Hypothalamus (tissue), 51 donors: ENCODE measurements at places on chromosomes 16 and 17.
A peak's percentile ranks its signal among the peaks of the same experiment; 100 is the strongest.

DNA sequence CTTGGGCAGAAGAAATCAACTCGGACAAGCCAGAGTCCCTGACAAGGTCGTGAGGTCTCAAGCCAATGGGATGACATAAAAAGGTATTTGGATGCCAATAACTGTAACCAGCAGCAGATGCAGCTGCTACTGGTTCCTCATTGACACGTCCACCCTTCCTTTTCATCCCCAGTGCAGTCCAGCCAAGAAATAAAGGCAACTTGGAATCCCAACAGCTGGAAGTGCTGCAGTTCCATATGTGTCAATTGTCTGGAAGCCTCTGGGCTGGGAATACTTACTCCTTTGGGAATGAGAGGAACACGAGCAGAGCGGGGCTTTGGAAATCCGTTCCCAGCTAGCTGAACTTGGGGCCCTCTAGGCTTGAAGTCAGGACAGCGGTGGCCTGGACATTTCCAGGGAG is 360.4 kb upstream of the ZFHX3 start:
- DNase-seq: no peak

GRCh38 chr16:21645261-21645721 is 7.1 kb downstream of the IGSF6 start:
- DNase-seq: no peak

DNA sequence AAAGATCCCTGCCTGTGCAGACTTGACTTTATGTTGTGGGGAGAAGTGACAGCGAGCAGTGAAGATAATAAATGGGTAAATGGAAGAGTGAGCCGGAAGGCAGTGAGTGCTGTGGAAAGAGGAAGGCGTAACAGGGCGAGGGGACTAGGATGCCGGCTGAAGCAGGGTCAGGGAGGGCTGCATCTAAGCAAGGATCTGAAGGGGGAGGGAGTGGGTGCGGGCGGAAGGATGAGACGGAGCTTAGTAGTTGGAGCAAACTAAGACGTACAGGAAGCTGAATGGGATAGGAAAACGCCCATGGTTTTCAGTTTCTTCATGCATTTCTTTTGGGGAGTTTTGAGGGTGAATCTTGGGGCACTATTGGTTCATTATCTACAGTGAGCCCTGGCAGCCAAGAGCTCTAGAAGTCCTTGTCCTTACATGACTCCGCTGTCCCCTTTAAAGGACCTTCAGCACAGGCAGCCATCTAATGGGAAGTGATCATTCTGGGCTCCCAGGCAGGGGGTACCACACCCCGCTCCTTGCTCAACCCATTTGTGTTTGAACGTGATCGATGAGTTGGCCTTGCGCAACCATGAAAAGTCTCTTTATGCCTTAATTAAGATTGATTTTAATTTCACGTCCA is 10.4 kb upstream of the NAT9 start:
- no peak for DNase-seq

- no peak for DNase-seq
Measured at GRCh38 chr16:9846362-9847099, 335.7 kb downstream of the GRIN2A start.

DNA sequence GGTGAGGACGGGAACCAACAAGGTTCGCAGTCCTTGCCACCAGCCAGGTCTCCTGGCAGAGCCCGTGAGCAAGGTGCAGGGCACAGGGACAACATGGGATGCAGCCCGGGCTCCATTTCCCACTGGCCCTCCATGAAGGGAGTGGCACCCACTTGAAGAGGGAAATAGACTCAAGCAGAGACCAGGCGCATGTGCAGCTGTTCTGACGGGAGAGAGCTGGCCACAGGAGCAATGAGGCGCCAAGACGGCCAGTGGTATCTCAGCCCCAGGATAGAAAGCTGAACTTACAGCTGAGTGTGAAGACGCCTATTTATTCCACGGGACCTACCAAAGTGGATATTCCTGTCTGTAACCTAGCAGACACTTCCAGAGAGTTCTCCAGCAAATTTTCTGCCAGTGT is 8.2 kb upstream of the FOXJ1 start:
- DNase-seq: no peak

- DNase-seq: no peak
Measured at GRCh38 chr16:12417030-12417814, 386.5 kb downstream of the CPPED1 start.

DNA sequence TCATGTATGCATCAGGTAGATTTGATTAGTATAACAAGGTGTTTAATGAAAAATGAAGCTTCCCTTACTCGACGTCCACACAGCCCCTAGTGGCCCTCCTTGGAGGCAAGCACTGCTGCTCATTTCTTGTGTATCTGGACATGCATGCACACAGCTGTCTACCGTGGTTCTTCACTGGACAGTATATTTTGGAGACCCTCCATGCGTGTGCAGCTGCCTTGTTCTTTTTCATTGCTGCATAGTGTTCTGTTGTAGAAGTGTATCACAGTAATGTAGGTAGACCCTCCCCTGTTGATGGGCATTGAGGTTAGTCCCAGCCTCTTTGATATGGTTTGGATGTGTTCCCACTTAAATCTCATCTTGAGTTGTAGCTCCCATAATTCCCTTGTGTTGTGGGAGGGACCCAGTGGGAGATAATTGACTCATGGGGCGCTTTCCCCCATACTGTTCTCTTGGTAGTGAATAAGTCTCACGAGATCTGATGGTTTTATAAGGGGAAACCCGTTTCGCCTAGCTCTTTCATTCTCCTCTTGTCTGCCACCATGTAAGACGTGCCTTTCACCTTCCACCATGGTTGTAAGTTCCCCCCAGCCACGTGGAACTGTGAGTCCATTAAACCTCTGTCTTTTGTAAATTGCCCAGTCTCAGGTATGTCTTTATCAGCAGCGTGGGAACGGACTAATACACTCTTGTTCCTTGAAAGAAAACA is 6.3 kb downstream of the CMIP start:
- no peak for DNase-seq

DNA sequence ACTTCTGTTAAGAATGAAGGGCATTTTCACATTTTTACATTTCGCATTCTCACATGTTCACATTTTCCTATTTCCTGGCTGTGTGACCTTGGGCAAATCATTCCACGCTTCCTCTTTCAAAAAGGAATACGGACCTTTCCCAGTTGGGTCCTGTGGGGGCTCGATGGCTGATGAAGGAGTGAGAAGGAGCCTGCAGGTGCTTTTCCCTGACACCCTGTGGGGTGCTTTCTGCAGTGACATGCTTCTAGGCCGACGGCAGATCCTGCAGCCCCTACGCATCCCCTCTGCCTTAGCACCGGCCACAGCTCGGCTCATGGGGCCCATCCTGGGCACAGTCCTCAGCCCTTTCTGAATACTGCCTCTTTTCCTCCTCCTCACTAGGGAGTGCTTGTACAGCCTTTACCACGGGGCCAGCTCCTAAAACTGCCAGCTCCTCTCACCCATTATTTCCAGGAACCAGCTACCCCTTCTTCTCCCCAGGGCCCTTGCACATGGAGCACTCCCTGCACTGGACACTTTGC is 91.0 kb downstream of the FOXL1 start:
- DNase-seq: no peak

DNA sequence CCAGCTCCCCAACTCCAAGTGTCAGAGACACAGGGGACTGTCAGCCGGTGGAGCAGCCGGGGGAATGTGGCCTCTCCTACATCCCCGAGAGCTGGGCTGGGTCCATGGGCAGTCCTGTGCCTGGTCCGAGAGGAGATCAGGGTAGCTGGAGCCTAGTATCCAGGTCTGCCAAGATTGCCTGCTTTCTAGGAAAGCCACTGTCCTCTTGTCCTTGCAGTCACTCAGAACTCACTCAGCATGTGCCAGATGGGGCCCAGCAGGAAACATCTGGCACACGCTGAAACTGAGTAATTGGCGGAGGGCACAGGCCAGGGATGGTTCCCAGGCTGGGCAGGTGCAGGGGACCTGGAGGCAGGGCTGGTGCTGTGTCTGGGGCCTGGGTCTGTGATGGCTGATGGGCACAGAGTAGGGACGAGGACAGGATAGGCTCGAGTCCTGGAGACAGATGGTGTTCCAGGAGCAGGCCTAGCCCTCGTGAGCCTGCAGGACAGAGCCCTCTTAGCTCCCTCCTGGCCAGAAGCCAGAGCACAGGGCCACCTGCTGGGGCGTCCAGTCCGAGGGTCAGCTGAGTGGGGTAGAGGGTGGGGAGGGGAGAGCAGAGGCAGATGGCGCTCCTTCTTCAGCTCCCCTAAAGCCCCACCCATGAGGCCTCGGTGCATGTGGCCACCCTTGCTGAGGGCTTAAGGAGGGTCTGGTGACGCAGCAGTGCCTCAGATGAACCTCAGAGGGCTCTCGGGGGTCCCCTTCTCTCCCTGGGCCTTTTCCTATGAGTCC is 31.1 kb downstream of the ADCY7 start:
- no peak for DNase-seq

DNA sequence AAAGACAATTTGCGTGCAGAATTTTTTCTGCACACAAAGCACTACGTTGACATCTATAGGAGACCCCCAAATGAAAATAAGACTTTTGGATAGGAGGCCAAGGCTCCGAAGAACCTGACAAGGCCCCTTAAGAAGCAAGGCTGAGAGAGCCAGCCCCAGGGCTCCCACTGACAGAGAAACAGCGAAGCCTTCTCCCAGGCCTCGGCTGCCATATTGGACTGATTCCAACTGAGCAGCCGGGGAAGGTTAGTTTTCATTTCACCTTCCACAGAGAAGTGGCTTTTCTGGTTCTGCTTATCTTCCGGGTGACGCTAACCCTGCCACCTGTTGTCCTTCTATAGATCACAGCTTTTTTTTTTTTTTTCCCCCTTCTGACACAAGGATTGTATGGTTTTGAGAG is 356.7 kb downstream of the SOX9 start:
- DNase-seq: no peak

DNA sequence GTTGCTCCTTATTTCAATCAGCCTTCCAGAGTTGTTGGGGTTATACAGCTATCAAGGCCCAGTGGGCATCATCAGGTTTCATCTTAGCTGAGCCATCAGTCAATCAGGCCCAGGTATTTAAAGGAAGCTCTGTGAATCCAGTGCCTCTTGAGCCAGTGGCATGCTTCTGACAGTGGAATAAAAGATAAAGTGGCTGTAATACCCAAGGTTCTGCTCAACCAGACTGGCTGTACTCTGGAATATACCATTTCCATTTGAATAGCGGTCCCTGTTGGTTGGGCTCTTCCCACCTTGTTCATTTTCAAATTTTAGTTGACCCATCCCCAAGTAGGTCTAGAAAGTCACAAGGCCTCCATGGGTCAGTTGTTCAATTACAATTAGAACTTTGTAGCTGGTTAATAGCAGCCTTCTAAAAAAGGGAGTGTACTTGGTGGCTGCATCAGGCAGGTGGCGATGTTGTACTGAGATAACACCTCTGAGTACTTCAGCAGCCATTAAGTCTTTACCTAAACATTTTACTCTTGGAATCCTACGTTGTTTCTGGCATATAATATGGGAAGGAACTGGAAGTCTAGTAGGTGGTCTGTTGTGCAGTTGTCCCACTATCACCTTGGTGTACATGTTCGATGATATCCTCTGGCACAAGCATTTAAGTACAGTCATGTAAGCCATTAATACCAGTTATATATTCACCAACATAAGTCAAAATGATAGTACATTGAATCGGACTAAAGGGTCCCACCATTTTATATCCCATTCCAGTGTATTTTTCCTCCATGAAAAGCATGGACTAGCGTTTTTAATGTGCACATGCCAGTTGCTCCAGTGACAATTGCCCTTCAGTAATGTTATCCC is 294.1 kb downstream of the BCAS3 start:
- no peak for DNase-seq

GRCh38 chr17:50708050-50709000 is 611 bp upstream of the ANKRD40 start:
- DNase-seq: no peak

GRCh38 chr17:48023400-48024148 is 14.0 kb downstream of the COPZ2 start:
- peak; percentile 88 for DNase-seq

DNA sequence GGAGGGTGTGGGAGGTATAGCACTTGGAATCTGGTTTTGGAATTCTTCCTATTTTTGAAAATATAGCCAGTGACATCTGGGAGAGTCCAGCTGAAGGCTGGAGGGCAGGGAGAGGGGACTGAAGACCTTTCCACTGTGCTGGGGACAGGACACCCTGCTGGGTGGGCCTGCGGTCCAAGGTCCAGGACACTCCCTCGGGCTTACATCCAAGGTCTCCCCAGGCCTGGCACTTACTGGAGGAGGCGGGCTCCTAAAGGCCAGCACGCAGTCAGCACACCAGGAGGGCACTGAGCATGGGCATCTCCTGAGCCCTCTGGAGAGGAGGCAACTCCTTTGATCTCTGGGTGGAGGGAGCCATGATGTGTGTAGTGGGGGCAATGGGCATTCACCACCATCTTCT is 35.5 kb upstream of the ETV4 start:
- DNase-seq: no peak

- no peak for DNase-seq
Measured at GRCh38 chr16:88462396-88462795, 9.3 kb downstream of the ZFPM1 start.

DNA sequence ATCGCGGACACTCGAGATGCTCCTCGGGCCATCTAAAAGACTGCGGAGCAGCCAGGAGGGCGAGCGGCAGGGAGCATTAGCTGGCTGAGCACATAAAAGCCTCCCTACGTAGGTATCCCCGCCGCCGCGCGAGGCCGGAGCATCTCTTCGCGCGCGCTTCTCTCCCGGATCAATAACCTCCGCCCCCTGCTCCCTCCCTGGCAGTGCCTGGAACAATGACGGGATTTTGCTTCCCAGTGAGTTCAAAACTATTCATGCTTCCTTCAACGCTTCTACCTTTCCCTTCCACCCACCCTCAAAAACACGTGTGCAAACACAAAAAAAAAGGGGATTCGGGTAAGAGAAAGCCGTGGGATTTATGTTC is 984 bp downstream of the CENPV start:
- peak; percentile 27 for DNase-seq

- no peak for DNase-seq
Measured at GRCh38 chr16:12087901-12088421, 111.4 kb downstream of the SNX29 start.

DNA sequence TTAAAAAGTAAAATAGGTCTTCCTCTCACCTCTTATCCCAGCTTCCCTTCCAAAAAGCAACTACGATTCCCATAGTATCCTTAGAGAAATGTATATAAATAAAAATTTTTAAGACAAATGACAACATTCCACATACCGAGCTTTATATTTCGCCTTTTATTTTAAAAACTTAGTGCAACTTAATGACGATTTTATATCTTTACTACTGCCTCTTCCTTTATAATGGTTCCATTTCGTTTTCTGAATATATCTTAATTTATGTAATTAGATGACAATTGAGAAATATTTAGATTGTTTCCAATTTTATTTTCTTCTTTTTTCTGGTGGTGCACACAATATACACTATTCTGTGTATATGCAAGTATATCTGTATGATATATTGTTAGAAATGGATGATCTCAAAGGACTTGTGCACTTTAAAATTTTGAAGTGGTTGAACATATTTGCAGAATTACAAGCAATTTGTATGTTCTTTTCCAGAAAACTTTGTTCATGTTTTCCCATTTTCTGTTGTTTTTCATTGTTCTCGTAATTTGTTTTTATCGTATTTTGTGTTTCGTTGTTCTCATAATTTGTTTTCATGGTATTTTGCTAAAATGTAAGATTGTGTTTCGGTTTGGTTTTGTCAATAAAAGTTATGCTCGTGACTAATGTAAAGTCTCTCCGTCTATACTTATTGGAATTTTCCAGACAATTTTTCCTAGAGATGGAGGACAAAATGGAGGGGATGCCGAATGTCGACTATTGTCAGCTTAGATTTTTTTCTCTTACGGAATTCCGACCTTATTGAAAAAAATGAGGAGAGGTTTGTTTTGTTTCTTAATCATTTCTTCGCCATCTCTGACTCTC is 20.4 kb upstream of the HOXB13 start:
- no peak for DNase-seq
